ENCODE measurements at places on chromosomes 16 and 17. TPM values are rescaled to one million over a fixed set of nuclear protein-coding genes. Genes with fewer than 3 reads are reported as not detected.

DNA sequence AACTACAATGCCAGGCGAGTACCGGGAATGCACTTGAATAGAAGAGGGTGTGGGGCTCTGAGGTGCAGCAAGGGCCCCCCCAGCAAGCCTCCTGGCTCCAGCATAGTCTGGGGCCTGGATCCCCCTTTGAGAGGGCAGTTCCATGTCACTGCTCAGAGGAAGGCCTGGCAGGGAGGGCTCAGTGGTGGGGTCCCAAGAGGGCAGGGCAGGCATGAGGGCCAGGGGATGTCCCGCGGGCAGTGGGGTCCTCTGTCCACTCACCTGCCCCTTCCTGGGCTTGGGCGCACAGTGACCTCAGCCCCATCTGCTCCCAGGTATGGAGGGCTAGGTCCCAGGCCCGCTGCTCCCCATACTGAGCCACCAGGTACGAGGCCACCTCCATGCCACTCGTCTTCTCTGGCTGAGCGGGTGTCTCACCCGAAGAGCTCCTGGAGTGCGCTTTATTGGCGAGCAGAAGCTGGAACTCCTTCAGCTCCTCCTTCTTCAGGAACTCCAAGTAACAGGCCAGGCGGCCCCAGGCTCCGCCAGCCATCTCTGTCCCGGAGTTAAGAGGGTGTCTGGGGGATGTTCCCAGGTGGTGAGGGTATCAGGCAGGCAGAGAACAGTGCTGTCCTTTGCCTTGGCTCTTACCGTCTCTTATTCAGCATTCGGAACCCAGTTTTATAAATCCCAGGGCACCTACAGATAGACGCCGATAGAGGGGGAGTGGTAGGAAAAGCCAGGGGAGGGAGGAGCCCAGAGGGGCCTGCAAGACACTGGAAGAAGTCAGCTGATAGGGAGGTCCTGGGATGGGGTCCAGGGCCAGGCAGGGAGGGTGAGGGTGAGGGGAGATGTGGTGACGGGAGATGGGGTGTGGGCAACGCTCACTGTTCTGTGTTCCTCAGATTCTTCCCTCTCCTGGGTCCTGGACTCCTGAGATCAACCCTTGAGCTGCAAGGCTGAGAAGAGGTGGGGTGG lies 605 bp downstream of the NLRP1 start:
- no peak for DNase-seq

GRCh38 chr16:19559242-19559910 lies 3.9 kb downstream of the VPS35L start:
- DNase-seq, result peak; percentile 61

- no peak for DNase-seq
These were observed 980 bp downstream of the TBC1D10B start for GRCh38 chr16:30369091-30369937.

- DNase-seq, result no peak
These were observed 9.4 kb upstream of the KCNJ2 start for GRCh38 chr17:70159980-70160379.

DNA sequence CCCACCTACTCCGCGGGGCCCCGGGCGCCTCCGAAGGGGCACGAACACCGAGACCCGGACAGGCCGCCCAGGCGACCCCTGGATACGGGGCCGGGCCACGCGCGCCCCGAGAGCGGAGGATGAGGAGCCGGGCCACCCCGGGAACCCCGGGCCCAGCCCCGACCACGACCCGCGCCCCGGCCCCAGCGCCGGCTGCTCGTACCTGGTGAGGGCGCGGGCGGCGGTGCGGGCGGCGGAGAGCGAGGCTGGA lies 192 bp downstream of the FASN start:
- no peak for DNase-seq

- DNase-seq, result no peak
These were observed 46.7 kb upstream of the ZC3H18 start for GRCh38 chr16:88523309-88524161.

DNA sequence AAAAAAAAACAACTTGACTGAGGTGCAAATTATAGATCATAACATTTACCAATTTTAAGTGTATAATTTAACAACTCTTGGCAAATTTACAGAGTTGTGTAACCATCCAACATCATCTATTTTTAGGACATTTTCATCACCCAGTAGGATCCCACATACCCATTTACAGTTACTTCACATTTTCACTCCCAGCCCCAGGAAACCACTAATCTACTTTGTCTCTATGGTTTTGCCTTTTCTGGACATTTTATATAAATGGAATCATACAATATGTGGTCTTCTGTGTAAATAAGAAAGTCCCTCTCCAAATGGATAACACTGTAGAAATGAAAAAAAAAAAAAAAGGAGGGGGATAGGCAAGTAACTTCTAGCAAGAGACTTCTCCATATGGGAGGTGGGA lies 26.1 kb upstream of the XYLT1 start:
- no peak for DNase-seq

DNA sequence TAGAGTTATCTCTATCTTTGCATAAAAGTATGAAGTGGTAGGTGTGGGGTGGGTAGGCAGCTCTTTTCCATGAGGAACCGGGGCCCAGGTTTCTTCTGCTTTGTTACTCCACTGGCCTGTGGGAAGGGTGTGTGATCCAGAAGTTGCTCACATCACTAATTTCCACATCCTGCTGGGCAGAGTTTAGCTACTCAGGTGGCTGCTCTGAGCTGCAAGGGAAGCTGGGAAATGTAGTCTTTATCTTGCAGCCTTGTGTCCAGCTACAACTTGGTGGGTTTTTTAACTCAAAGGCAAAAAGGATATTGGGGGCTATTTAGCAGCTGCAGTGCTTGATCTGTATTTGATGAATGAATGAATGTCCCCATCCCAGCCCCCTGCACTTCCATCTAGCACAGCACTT lies 335.3 kb downstream of the SNX29 start:
- DNase-seq, result no peak

GRCh38 chr16:76204249-76204648 lies 73.0 kb upstream of the CNTNAP4 start:
- DNase-seq, result no peak

- DNase-seq, result no peak
These were observed 151.2 kb upstream of the TBX2 start for GRCh38 chr17:61248399-61248798.

DNA sequence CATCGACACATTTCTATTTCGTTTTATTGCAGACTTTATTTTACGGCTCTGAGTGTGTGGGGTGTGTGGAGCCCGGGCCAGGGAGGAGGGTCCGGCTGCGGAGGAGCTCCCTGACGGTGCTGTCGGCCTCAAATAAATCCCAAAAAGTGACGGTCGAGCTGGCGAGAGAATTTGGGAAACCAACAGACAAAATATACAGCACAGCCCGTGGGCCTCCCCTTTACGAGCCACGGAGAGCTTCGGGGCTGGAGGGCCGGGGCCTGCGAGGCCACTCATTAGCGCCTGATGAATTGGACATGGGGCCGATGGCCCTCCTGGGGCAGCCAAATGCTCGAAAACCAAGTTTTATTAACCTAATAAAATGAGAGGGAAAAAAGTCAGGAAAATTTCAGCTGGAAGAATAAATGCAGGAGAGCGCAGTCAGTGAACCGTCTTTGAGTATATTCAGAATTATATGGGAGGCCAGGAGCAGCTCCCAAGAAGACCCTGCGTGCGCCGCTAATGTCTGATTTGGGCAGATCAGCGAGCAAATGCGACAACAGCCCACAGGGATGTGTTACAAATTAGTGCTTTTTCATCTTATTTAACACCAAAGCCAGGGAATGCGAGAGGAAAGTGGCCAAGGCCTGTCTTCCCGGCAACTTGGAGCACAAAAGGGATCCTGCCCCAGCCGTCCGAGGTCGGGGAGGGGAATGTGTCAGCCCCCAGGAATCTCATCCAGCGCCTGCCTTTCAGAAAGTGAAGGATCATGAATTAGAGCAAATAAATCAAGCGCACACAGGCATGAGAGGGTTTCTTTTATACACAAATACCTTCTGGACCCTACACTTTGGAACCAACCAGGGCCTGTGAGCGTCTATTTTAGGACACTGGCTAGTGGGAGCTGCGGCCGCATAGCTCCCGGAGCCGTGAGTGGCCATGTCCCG lies 249.1 kb downstream of the C16orf95 start:
- DNase-seq, result no peak

- no peak for DNase-seq
These were observed at the start of gene AKTIP for GRCh38 chr16:53502331-53503269. Gene AKTIP, minus strand, starts transcription at chr16:53503209. Its CDS starts 2,950 bp downstream, at chr16:53500259.

DNA sequence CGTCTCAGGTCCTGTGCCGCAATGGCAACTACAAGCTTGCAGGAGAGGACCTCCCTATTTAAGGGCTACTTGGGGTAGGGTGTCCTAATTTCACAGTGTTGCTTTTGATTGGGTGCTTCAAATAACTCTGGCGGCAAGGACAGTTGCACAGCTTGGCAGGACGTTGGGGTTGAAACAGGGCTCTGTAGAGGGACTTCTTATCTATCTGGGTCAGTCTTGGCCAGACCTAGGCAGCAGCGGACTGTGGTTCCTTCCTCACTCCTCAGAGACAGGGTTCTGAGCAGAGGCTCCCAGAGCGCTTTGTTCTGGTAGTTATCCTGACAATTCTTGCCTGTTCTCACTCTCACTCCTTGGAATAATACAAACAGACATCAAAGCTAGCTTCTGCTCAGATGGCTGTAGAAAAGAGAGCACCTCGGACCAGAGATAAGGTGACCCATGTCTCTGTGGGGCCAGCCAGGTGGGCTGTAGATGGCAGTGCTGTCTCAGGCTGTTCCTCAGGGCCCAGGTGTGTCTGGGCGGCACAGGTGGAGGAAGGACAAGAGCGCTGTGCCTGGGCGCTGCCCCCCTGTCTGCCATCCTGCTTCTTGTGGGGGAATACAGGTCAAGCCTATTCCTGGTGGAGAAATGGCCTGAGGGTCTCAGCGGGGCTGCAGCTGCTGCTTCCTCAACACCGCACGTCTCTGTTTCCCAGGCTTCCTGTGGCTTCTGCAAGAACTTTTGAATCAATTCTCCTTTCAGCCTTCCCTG lies 61.0 kb downstream of the PLD6 start:
- no peak for DNase-seq

DNA sequence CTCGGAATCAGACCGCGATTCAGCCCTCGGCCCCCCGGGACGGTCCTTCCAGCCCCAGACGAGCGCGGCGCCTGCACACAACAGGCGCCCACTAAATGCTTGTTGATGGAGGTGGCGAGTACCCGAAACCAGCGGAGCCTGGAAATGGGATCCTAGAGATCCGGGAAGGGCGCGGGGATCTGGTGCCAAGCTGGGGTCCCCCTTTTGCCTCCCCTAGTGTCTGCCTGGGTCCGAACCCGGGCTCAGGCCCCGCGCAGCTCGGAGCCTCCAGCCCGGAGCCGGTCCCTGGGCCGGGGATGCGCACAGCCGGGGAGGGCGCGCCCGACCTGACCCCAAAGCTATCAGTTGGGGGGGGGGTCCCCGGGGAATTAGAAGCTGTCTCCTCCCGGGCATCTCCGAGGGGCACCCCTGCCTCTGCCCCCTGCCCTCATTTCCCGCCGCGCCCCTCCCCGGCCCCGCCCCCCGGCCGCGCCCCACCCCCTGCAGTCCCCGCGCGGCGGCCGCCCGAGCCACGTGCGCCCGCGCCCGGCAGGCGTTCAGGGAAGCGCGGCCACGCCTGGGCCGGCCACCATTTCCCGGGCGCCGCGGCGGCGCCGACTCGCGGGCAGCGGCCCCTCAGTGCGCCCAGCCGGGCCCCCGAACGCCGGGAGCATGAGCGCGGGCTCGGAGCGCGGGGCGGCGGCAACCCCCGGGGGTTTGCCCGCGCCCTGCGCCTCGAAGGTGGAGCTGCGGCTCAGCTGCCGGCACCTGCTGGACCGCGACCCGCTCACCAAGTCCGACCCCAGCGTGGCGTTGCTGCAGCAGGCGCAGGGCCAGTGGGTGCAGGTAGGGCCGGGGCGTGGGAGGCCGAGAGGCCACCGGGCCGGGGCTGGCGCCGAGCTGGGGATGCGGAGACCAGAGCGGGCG lies at the start of gene CPNE7:
CPNE7 (plus strand) TSS at position 512 of the 906 bp plus-strand sequence; CDS start at position 652, 140 bp downstream.
- DNase-seq, result no peak

DNA sequence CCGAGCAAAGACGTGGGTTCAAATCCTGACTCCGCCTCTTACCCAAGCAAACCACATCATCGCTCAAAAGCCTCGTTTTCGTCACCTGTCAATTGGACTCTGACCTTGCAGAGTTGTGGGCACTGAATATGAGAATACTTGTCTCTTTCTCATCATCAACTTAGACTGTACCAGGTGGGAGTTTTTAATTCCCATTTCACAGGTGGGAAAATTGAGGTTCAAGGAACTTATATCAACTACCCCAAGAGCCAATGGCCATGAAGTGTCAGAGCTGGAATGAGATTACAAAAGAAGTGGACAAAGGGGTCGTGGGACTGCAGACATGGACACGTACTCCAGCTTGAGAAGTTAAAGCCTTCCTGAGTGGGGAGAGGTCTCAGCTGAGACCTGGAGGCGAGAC lies 10.8 kb downstream of the TMEM114 start:
- no peak for DNase-seq

- DNase-seq, result no peak
These were observed 267.1 kb downstream of the ABCC12 start for GRCh38 chr16:47888734-47889133.

GRCh38 chr17:50817838-50818237 lies 17.5 kb upstream of the WFIKKN2 start:
- no peak for DNase-seq

GRCh38 chr17:45406107-45406506 lies 26.6 kb downstream of the ARHGAP27 start:
- no peak for DNase-seq

DNA sequence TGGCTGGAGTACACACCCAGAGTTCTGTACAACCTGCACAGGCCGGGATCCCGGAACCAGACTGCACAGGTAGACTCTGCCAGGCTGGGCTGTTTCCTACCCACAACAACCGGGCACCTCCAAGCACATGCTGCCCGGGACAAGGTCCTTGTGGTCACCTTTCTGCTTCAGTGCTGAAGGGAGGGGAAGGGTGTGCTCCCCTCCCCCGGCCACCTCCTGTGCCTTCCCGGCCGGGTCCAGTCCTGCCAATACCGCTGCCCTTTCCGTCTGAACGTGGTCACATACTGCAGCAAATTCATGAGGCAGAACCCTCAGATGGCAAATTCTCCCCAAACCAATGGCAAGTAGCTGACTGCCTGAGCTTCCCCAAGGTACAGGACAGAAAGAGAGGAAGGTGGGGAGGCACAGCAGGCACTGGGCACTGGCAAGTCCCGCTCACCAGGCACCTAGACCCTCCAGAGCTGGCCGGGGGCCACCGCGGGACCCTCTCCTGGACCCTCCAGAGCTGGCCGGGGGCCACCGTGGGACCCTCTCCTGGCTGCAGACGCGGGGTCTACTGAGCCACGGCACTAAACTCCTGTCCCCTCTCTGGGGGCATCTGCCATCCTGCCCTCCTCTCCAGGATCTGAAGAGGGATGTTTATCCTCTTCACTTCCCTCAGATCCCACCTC lies 22.8 kb downstream of the SLC43A2 start:
- DNase-seq, result no peak

- DNase-seq, result no peak
These were observed 6.6 kb downstream of the CDC42EP4 start for GRCh38 chr17:73304971-73305812.

- no peak for DNase-seq
These were observed 67.1 kb downstream of the TANC2 start for GRCh38 chr17:63033142-63033541.

Gene BICDL2
- total RNA-seq, result not detected

Gene LRRC46
- total RNA-seq, result not detected

Gene OR1A1
- total RNA-seq, result not detected

Gene NSMCE1
- total RNA-seq, result 54.1 TPM

Gene CMTM2
- total RNA-seq, result not detected

Gene NTN1
- total RNA-seq, result 0.82 TPM

Gene EIF3CL
- 141 TPM for total RNA-seq

Gene ABCA10
- total RNA-seq, result 0.58 TPM

Gene WNK4
- 8.8 TPM for total RNA-seq

Gene STX4
- total RNA-seq, result 36.4 TPM

Gene PRSS22
- 0.44 TPM for total RNA-seq

Gene HOXB1
- total RNA-seq, result not detected

Gene TEKT1
- not detected for total RNA-seq

Gene TMEM220
- 9.4 TPM for total RNA-seq
